ENCODE measurements at places on chromosomes 16 and 17. TPM values are rescaled to one million over a fixed set of nuclear protein-coding genes. Genes with fewer than 3 reads are reported as not detected.
A peak's percentile ranks its signal among the peaks of the same experiment; 100 is the strongest.

Gene PSME3IP1
- 95.9 TPM for total RNA-seq

Gene ATP2A3
- 0.81 TPM for total RNA-seq

Gene FBXL16
- total RNA-seq, result 7.9 TPM

Gene SOST
- 0.08 TPM for total RNA-seq

Gene GP1BA
- 1.4 TPM for total RNA-seq

Gene SMPD3
- total RNA-seq, result 3.3 TPM

Gene ATAD5
- 3.8 TPM for total RNA-seq

Gene TMC8
- 0.60 TPM for total RNA-seq

DNA sequence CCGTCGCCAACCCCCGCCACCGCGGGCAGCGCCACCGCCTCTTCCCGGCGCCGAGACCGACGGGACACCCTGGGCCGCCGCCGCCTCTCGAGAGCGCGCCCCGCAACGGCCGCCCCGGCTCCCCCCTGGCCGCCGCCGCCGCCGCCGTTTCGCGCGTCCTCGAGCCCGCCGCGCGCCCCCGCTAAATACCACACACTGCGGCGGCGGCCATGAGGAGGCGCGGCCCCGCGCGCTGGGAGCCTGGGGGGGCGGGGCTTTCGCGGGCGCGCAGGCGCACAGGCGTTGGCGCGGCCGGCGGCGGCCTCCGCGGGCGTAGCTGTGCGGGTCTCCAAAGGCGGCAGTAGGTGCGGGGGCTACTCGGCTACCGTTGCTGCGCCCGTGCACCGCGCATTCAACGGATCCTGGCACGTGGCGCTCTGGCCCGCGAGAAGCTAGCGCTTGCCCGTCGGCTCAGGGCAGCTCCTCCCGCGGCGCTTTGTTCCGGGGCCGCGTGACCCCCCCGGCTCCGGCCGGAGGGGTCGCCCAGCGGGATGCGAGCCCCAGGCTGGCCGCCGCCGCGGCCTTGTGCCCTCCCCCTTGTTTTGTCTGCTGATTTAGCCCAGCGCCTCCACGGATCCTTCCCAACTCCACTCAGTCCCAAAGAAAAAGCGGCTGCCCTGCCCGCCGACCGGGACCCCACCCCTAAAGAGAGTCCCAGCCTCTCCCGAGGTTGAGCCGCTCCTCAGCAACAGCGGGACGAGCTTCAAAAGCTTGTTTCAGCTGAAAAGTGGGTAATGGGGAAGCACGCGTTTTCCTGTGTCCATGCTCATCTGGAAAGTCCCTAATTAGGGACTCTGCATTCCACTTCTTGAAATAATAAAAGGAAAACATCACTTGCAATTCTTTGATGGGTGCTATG lies at the start of gene SIAH1:
SIAH1 (minus strand) TSS at position 161 of the 898 bp plus-strand sequence. CDS start 22,985 bp downstream, outside the sequence.
- peak; percentile 86 for ATAC-seq

GRCh38 chr16:30600929-30601328 lies 9.3 kb downstream of the ZNF689 start:
- ATAC-seq, result no peak

- ATAC-seq, result no peak
These were observed 31.2 kb upstream of the CD300E start for GRCh38 chr17:74654742-74655141.

- ATAC-seq, result no peak
These were observed 2.2 kb upstream of the MPG start for GRCh38 chr16:75580-76501.

GRCh38 chr17:50177983-50178834 lies 12.4 kb downstream of the SGCA start:
- ATAC-seq, result peak; percentile 77

DNA sequence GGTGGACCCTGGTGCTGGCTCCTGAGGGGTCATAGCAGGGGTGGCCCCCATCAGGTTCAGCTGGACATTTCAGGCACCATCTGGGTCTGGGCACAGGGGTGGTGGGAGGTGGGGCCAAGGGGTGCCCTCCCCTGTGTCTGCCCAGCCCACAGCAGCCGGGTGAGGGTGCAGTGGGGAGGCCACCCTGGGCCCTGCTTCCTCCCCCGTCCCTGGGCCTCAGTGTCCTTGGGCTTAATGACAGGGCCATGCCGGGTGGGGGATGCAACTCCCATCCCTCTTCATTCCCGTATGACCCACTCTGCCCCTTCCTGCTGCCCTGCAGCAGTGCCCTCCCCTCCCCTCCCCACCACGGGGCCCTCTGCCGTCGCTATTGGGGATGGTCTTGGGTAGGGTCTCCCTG lies 10.7 kb downstream of the CPNE7 start:
- no peak for ATAC-seq

- no peak for ATAC-seq
These were observed 127.6 kb downstream of the CHD9NB start for GRCh38 chr16:52925143-52925542.

- ATAC-seq, result no peak
These were observed 72.8 kb upstream of the C16orf82 start for GRCh38 chr16:26993963-26994362.

GRCh38 chr16:24694931-24695330 lies 34.5 kb upstream of the TNRC6A start:
- no peak for ATAC-seq

- ATAC-seq, result no peak
These were observed 3.2 kb downstream of the PAM16 start for GRCh38 chr16:4347765-4348509.

- peak; percentile 53 for ATAC-seq
These were observed 38.6 kb upstream of the SLFN13 start for GRCh38 chr17:35486920-35487732.

DNA sequence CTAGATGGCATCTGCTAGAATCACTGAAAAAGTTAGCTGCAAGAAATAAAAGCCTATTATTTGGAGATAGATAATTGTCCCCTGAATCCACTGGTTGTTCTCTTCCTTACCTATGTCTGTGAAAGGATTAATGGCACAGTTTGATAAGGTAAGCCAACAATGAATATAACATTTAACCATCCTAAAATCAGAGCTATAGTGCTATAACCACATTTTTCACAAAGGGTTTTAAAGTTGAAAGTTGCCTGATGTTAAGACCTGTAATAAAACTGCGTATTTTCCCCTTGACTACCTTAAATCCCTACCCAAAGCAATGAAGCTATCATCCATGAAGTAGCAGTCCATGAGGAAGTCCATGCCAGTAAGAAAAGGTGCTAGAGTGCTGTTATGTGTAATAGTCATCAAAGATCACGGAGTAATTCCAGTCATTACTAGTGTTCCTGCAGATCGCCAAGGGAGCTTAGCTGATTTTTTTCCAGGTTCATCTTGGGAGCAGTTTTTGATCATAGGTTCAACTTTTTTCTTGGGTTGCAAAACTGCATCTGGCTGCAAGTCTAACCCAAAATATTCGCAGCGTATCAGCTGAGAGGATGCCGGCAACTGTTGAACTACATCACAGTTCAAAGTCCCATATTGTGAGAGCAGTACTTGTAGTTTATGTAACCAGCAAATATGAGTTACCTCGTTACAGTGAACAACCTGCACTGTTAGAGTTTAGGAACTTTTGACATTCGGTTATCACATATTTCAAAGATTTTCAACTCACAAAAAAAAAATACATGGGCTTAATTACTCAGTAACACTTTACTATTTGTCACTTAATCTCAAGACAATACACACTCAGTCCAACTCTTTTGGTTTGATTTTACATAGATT lies 18.2 kb upstream of the RSL1D1 start:
- no peak for ATAC-seq

DNA sequence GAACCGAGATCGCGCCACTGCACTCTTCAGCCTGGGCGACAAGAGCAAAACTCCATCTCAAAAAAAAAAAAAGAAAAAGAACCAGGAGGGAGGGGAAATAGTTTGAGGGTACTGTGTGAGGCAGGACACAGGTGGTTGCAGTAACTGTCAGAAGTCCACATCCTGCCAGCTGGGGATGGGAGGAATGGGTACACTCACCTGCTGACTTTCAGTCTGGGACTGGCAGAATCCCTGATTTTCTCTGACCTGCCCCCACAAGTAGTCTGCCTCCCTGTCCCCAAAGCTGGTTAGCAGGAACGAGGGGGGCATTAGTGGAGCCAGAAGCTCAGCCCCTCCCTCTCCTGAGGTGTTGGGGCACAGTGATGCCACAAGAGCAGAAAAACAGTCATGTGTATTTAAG lies 7.1 kb upstream of the ARL5C start:
- no peak for ATAC-seq

Data from motor neuron (in vitro differentiated cells).